ENCODE measurements at places on chromosomes 5 and 9.

- no peak for DNase-seq
Measured at GRCh38 chr5:115977988-115978387, 15.7 kb downstream of the LVRN start.

- no peak for DNase-seq
Measured at GRCh38 chr9:119839888-119840287, 470.7 kb upstream of the BRINP1 start.

DNA sequence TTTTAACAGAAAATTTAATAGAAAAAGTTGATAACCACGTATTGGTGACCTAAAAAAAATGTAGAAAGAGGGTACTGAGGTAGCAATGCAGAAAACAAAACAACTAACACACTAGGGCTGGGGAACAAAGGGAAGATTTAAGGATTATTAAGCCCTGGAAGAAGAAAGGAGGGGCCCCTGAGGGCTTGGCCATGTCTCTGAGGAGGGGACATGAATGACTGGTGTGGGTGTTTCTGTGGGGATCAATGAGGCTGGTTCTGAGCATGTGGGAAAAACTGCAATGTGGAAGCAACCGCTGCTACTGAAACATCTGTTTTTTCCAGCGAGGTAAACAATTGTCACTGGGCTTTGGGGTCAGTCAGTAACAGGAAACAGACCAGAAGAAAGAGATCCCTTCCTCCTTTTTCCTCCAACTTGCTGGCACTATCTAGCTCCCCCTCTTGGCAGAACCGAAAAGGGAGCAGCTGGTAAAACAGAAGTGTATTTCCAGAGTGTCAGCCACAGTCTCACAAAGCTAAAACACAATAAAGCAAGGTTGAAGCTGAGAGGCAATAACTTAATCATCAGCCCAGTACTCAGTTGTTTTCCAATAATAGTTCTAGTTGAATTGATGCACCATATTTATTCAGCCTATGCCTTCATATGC is 48.3 kb downstream of the ATPSCKMT start:
- DNase-seq, result no peak

DNA sequence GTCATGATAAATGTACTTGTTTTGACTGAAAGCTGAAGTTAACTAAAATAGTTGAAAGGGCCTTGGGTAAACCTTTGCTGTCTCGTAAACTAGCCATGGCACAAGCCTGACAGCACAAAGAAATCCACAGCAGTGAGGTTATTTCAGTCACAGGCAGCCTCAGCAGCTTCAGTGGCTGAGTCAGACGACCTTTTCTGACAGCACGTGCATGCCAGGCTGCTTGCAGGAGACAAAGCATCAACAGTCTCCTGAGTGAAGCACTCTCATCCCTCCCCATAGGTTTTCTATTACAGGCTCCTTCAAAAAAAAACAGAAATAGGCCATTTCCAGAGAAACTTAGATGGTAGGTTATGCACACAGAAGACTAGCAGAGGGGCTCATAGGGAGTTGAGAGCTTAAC is 34.6 kb downstream of the OXCT1 start:
- DNase-seq, result no peak

DNA sequence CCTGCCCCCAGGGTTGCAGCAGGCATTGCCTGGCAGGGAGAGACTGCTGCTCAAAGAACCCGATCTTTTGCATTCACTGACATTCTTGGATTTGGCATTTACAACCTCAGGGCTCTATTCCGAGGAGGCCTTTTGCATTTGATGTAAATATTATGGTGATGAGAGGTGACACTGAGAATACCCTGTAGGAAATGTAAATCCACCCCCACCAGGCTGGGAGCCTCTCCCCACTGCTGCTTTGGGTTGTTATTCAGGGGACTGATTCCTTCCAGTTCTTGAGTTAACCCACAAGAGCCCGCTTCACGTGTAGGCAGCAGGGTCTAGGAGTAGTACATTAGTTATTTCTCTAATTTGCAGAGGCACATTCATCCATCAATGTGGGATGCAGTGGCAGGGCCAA is 55.5 kb upstream of the ARAP3 start:
- no peak for DNase-seq

GRCh38 chr9:127785023-127785932 is 556 bp upstream of the CDK9 start:
- peak; percentile 87 for DNase-seq

DNA sequence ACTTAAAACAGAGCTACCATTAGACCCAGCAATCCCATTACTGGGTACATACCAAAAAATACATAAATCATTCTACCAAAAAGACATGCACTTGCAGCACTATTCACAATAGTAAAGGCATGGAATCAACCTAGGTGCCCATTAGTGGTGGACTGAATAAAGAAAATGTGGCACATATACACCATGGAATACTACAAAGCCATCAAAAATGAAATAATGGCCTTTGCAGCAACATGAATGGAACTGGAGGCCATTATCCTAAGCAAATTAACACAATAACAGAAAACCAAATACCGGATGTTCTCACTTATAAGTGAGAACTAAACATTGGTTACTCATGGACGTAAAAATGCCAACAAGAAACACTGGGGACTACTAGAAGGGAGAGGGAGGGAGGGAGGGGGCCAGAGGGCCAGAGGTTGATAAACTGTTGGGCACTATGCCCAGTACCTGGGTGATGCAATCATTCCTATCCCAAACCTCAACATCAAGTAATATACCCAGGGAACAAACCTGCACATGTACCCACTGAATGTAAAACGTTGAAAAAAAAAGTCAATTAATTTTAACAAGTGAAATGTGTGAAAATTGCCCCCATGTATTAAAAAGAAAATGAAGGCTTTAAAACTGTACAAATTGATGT is 24.5 kb upstream of the GPR150 start:
- DNase-seq, result no peak

DNA sequence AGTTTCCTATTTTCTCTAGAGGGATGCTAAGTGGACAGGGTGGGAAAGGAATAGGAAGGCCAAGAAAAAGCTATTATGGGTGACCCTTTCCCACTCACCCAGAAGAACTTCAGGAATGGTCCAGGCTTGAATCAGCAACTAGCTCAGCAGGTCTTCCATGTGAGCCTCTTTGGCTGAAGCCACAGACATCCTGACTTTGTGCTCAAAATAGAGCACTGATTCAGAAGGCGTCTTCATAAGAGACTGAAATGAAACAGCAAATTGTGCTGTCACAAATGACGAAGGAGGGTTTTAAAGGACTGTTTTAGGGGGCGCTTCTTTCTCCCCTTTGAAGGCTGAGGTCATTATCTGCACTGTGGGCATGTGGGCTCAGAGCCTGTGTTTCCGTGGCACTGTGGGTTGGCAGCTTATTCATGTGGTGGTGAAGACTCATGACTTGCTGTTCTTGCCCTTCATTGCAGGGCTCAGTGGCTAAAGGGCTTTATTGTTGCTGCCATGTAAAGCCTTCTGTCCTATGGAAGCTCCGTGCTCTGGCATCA is 65.8 kb upstream of the NFIL3 start:
- no peak for DNase-seq

DNA sequence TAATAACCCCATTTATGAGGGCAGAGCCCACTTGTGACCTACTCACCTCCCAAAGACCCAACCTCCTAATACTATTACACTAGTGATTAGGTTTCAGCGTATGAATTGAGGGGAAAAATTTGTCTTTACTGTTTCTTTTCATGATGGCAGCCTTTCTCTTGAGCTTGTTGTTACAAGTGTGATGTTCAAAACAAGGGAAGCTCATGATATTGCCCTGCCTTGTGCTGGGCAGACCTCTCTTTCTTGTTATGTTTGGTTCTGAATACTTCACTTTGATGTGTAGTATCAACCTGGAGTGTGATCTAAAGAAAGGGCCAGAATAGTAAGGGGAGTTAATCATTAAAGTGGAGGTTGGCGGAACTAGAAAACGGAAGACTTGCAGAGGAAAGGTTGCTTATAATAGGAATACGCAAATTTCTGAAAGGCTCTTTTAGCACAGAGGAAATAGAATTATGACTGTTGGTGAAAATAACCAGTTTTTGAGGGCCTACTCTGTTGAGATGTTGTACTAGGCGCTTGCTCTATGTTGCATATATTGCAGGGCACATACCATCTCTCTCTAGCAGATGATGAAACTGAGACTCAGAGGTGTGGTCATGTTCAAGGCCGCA is 68.2 kb downstream of the MELK start:
- DNase-seq, result no peak

- DNase-seq, result no peak
Measured at GRCh38 chr5:138274189-138274853, at the start of gene GFRA3. Gene GFRA3, minus strand, starts transcription at chr5:138274621. Its CDS starts 197 bp downstream, at chr5:138274424.

DNA sequence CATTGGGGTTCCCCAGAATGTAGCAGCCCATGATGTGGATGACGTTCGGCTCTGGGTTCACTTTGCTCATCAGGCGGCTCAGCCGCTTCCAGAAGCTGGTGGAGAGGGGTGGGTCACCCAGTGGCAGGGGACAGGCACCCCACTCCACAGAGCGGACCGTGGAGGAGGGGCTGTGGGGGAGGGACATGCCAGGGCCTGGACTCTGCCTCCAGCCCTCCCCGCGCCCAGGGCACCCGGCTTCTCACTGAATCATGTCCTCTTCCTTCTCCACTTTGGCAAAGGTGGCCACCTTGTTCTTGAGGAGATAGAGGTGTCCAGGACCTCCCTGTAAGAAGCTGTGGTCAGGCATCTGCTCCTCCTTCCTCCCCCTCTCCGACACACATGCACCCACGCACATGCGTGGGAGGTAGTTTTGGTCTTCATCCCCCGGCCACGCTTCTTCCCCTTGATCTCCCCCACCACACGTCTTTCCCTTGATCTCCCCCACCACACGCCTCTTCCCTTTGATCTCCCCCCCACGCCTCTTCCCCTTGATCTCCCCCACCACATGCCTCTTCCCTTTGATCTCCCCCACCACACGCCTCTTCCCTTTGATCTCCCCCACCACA is 8.9 kb upstream of the ENTPD8 start:
- no peak for DNase-seq

- no peak for DNase-seq
Measured at GRCh38 chr9:4222357-4222756, 77.5 kb downstream of the GLIS3 start.

DNA sequence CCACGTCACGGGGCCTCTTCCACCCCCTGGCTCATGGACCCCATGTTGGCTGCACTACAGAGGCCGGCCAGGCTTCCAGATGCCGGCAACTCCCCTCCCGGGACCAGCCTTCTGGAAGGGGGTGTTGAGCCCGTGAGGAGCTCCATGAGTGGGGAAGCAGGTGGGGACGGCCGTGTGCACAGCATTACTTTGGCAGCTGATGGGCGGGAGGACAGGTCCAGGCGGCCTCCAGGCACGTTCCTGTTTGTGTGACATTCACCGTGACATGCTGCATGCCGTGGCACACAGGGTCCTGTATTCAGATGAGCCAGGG is 29.1 kb upstream of the ABO start:
- DNase-seq, result no peak

DNA sequence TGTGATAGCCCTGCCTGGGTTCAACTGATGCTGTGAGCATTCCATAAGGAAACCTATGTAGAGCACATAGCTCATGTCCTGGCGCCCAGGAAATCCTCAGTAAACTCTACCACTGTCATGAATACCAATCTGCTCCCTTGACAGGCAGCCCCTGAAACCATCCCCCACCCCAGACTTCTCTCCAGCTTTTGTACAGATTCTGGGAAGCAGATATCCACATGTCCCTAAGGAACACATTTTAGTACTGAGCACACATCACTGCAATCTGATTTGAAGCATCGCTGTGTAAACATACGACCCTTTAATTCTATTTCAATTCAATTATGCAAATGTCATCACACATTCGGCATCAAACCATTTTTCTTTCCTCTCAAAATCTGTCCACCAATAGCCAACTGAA is 89.5 kb upstream of the FSTL4 start:
- no peak for DNase-seq

DNA sequence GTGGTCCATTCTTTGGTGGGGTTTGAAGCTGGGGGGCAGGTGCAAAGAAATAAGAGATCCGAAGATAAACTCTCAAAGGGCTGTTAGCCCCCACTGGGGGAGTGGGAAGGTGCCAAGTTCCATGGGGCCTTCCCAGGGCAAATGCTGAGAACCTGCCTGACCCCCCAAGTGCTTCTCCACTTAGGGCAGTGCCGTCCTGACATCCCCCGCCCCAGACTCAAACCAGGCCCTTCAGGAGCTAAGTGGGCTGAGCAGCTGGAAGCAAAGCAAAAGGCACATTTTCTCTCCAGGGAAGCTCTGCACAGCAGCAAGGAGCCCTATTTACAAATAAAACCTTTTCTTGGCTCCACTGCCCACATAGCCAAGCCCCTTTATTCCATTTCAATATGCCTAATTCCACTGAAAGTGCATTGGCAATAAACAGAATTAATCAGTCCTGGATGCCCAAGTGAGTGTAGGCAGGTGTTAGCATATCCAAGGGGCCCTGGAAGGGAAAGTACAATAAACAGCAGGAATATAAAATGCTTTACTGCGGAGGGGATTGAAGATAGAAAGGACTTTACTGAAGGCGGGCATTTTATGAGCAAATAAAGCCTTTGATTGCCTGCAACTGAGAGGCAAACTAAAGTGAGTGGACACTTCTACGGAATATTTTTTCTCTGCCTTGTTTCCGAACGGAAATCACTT is 44.6 kb downstream of the WHRN start:
- DNase-seq, result no peak

- no peak for DNase-seq
Measured at GRCh38 chr5:112276991-112277390, 142.1 kb downstream of the EPB41L4A start.
